Brain microvascular endothelial cell (primary cell): ENCODE measurements at places on chromosomes 1 and 21.

DNA sequence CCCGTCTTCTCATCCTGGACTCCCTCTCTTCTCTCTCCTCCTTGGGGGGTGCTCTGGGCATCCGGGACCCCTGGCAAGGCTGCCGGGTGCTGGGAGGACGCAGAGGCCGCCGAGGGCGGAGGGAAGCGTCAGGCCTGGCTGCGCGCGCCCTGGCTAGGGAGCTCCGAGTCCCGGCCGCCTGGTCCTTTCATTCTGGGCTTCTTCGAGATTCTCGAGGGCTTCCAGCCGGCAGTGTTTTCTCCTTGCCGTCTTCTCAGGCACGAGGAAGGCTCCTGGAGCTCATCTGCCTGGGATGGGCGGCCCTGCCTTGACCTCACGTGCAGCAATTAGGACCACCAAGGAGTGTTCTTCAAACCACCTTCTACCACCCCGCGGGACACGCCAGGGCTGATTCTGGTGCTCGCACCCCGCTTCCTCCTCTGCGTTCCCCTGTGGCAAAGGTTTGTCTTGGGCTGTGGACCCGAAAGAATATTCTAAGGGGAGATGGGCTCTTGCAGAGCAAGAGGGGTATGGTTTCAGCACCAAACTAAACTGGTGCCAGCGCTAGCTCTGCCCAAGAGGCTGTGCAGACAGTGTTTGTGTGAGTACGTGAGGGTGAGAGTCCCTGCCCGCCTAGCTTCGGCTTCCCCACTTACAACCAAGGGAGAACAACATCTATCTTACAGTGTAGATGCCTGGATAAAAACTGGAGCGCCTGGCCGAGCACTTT lies 36.5 kb downstream of the PIK3CD start:
- peak; percentile 29 for DNase-seq

DNA sequence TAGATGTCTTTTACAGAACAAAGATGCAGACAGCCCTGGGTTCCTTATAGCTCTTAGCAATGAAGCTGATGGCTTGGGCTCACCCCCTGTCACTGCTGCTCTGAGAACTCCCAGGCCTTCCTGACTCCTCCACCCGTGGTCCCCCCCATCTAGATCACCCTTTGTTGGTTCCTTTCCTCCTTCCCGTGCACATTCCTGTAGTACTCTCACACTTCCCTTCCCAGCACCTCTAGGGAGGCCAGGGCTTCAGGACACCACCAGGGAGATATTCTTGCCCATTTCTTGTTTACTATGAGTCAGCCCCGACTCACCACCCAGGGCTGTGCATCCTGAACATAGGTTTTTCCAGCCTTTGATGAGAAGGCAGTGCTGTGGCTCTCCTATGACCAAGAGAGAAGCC lies 14.4 kb upstream of the NOS1AP start:
- peak; percentile 78 for DNase-seq

GRCh38 chr21:36698981-36699545 lies at the start of gene SIM2:
SIM2 (plus strand) TSS chr21:36699115; CDS start chr21:36699747, 632 bp downstream.
- no peak for DNase-seq

- DNase-seq: no peak
Observed at GRCh38 chr1:77100875-77101274, 118.4 kb downstream of the PIGK start.

GRCh38 chr1:160567858-160568682 lies 11.2 kb downstream of the CD84 start:
- DNase-seq: no peak

DNA sequence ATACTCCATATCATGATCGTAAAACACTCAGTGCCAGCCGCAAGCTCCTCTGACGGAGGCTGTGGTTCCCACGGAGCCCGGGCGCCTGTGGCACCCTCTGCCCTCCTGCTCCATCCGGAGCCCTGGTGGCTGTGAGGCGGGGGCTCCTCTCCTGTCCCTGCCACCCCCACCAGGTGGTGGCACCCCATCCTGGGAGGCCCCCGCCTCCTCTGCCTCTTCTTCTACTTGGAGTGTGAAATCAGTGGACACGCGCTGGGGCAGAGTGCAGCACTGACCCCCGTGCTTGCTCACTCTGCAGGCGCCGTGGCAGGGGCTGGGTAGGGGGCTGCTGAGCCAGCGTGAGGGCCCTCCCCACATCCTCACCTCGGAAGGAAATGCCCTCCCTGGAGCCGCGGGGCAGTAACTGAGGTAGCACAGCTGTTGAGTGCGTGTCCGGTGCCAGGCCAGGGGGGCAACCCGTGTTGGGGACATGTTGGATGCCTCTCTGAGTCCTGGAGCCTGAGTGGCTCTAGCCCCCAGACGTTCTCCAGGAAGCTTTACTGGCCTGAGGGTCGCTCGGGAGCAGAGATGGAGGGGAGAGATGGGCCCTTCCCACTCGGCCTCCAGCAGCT lies 58.7 kb upstream of the ABCG1 start:
- DNase-seq: no peak

DNA sequence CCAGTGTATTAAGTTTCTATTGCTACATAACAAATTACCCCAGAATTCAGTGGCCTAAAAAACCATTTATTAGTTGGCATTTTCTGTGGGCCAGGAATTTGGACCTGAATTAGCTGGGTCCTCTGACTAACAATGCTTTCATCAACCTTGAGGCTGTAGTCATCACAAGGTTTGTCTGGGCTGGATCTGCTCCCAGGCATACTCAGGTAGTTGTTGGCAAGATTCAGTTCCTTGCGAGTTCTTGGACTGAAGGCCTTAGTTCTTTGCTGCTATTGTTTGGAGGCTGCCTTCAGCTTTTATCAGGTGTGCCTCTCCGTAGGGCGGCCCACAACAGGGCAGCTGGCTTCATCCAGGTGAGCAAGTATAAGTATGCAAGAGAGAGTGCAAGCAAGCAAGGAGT lies 31.4 kb upstream of the DEPDC1 start:
- DNase-seq: no peak

GRCh38 chr1:167158111-167158812 lies 62.4 kb upstream of the POU2F1 start:
- no peak for DNase-seq

DNA sequence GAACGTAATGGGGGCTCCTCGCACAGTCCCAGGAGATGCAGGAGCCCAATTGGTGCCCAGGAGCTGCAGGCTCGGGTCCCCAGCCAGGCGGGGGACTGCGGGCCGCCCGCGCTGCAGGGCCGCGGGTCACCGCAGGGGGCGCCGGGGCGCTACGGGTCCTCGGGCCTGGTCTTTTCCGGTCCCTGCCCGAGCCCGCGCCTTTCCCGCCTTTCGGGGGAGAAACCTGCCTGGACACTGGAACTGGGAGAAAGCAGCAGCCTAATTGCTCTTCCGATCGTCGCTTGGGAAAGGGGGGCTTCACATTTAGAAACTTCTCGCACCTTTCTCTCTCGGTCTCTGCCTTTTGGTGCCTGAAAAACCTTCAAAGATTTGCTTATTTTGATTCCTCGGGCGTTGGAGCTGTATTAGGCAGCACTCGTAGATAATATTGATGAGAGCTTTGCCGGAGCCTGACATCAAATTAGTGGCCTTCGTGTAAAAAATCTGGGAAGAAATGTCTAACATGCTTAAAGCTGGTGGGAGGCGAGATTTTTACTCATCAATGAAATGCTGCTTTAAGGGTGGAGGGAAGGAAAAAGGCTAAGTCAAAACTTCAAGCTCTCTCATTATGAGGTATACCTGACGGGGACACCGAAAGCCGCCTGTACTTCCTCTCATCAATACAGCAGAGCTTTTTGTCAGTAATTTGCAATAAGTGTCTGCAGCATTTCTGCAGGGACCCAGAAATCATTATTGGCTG lies 12.6 kb upstream of the BARHL2 start:
- DNase-seq: no peak

DNA sequence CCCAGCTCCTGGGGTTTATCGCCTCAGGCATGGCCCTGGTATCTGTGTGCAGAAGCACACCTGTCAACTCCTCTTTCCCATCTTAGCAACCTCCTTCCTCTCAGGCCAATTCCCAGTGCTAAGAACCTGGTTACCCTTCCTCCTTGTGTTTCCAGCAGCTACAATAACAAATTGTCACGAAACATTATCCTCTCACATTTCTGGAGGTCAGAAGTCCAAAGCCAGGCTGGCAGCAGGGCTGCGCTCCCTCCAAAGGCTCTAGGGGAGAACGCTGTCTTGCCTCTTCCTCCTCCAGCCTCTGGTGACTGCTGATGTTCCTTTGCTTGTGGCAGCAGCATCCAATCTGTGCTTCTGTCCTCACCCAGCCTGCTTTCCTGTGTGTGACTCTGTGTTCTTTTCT lies 10.7 kb upstream of the MRPS14 start:
- no peak for DNase-seq

DNA sequence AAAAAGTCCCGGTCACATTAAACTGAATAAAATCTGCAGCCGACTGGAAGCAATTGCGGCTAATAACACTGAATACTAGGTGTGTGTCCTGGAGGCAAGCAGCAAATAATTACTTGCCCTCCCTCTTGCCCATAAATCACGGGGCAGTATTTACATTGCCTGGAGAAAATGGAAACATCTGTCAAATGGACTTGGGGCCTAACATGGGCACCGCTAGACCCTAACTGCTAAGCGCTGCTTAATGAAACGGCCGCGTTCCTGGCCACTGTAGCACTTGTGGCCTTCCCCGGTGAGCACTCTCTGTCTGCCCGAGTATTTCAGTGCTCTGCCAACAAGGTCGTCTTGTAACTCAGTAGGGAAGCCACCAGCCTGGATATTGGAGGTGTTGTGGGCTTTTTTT lies 23.9 kb upstream of the KNCN start:
- no peak for DNase-seq

GRCh38 chr1:30758785-30759380 lies 1.3 kb upstream of the LAPTM5 start:
- no peak for DNase-seq

GRCh38 chr1:81689531-81689941 lies 111.2 kb upstream of the ADGRL2 start:
- DNase-seq: peak; percentile 51

- DNase-seq: no peak
Observed at GRCh38 chr1:101546885-101547284, 310.1 kb downstream of the S1PR1 start.

- no peak for DNase-seq
Observed at GRCh38 chr1:229819091-229819490, 193.0 kb downstream of the URB2 start.

DNA sequence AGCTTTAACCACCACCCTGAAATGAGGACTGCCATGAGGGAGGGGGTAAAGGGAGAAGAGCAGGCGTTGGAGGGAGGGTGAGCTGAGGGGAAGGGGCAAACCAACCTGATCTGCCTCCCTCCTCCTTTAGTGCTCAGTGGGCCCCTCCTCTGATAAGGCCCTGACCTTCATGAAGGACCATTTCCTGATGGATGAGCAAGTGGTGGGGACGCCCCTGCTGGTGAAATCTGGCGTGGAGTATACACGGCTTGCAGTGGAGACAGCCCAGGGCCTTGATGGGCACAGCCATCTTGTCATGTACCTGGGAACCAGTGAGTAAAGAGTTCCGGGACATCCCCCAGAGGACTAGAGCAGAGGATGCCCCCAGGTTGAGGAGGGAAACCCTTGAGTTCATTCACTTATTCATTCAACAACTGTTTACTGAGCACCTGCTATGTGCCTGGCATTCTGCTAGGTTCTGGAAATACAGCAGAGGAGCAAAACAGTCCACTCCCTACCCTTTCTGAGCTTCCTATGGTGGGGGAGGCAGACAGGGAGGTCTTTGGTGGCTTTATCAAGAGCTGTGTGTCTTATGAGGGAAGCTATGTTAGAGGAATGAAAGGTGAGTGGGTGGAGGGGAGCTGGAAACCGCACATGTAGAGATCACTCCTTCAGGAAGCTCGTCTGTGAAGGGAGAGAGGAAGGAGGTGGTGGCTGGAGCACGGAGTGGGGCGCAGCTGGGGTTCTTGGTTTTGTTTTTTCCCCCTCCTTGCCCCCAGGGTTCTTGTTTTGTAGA lies 19.5 kb downstream of the SEMA4A start:
- no peak for DNase-seq

DNA sequence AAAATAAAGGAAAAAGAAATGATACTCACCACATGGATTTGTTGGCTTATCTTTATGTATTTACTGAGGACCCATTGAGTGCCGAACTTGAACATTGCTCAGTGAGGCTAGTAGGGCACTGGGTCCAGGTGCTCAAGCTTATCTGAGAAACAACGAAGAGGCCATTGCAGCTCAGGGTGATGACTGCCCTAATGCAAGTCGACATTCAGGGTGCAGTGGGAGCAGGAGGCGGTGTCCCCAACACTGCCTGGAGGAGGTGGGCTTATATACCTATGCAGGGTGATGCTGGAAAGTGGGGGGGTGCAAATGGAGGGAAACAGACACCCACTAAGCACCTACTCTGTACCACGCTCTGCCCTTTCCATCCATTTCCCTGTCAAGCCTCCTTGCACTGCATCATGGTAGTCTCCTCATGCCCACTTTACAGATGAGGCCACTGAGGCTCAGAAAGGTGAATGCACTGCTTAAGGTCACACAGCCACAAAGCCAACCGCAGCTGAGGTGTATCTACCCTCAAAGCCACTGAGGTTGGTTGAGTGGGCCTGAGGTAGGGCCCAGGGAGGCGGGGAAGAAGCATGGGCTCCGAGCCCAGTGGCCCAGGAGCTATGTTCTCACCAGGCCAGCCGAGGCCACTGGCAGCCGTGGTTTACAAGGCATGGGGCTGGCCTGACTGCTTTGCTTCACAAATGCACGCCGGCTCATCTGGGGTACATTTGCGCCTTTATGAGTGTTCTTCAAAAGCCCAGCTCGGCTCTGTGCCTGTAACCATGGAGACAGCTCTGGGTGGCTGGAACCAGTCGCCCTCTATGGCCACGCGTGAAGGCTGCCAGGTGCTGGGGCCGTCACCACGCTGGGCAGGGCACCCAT lies 103.8 kb downstream of the EPHB2 start:
- DNase-seq: no peak

DNA sequence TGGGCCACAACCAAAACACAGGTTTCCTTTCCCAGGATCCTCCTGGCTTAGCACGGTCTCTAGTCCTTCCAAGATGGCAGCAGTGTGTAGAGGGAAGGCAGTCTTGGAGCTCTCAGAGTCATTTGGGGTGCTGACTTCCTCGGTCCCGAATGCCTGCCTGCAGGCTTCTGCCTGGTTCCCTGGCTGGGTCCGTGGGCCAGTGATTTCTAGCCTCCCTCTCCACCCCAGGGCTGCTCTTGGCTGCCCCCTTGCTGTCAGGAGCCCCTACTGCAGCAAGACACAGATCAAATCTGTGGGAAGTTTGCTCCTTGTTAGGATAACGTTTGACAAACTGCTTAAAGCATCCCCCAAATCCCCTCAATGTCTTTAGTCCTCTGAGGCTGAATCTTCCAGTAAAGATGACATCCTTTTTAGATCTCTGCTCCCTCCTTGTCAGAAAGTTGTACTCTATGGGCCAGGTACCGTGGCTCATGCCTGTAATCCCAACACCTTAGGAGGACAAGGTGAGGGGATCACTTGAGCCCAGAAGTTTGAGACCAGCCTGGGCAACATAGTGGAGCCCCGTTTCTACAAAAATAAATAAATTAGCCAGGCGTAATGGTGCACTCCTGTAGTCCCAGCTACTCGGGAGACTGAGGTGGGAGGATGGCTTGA lies 272.5 kb downstream of the RRAGC start:
- no peak for DNase-seq

- DNase-seq: no peak
Observed at GRCh38 chr1:3251099-3251806, 182.2 kb downstream of the PRDM16 start.

GRCh38 chr1:8747879-8748825 lies 69.3 kb downstream of the RERE start:
- DNase-seq: no peak

GRCh38 chr21:32132881-32133280 lies 146.0 kb downstream of the MIS18A start:
- no peak for DNase-seq

GRCh38 chr1:17614586-17614985 lies 75.1 kb downstream of the ARHGEF10L start:
- DNase-seq: no peak

- no peak for DNase-seq
Observed at GRCh38 chr1:86948212-86948611, 33.8 kb downstream of the HS2ST1 start.
